Activated naive CD4-positive, alpha-beta T cell treated with Interleukin-2 at 50 U/mL for 16 hours (primary cell): ENCODE measurements at places on chromosomes 4 and X.

DNA sequence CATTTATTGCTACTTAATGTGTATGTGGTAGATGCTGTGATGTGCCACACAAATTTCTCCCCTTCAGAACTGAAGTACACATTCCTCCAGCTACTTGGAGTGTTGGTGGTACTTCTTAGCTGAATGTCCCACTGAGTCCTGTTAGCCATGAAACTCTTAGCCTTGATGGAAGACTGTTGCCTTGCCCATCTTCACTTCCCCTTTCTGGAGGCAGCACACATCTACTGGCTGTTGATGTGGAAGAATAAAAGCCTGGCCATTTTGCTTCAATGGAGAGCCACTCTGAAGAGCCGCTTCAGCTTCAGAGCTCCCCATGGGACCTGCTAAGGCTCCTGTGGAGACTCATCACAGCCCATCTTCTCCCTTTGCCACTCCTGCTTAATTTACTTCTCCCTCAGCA, 157.7 kb upstream of the PITX2 start:
- DNase-seq = no peak

GRCh38 chrX:15098505-15098904, 171.4 kb downstream of the ASB9 start:
- no peak for DNase-seq

GRCh38 chrX:8037593-8038348, 110.6 kb upstream of the PNPLA4 start:
- no peak for DNase-seq

- DNase-seq = no peak
Measured at GRCh38 chr4:73704314-73705055, 35.9 kb upstream of the CXCL8 start.

- DNase-seq = no peak
Measured at GRCh38 chr4:69591364-69591763, 48.1 kb downstream of the UGT2A2 start.

DNA sequence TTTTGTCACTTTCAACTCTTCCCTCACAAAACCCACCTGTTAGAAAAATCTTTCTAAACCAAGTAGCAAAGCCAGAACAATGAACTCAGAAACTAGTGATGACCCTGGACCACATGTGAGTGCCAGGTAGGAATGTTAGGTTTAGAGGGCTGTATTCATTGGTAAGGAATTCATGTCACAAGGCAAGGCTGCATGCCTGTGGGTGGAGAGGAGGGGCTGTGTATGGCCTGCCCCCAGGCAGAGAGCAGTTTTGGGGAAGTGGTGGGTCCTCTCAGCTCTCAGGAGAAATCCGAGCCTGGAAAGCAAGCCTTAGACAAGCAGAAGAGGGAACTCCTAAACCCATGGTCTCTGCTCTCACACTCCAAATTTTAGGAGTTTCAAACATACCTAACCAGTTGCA, 2.4 kb downstream of the RNF175 start:
- no peak for DNase-seq

GRCh38 chr4:145795521-145795920, 115.6 kb downstream of the C4orf51 start:
- no peak for DNase-seq

DNA sequence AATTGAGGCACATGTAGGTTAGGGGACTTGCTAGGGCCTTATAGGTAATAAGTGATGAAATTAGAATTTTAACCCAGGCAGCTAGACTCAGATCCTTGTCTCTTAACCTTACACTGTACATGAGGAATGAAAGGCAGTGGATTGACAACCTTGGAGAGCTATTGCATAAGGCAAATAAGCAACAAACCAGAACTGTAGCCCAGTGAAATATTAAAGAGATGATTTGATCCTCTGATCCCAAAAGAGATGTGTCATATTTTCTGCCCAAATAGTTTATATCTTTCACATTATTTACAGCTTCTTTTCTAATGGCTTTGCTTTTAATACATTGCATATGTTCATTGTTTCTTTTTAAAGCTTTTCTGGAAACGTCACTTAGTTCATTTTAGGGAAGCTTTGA, 252.6 kb downstream of the ANK2 start:
- no peak for DNase-seq

DNA sequence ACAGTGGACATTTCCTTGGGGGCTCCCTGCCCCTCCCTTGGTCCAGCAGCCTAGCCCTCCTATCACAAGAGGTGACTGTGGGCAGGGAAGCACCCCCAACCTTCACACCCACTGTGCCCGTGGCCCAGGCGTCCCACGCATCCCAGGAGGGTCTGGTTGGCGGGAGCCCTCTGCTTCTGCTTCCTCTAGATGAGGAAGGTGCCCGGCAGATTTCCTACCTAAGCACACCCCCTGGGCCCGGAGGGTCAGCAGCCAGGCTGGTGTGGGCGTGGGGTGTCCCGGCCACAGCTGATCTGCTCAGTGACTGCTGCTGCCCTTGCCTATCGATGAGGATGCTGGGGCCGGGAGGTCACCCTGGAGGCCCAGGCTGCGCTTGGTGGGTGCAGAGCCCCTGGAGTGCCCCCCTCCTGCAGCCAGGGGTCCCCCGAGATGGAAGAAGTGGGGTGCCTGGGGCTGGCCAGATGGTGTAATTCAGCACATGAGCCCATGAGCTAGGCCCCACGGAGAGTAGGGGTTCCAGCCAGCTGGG, 12.2 kb downstream of the SH3BP2 start:
- no peak for DNase-seq

- DNase-seq = no peak
Measured at GRCh38 chr4:77167866-77168265, 10.9 kb downstream of the CCNG2 start.

- no peak for DNase-seq
Measured at GRCh38 chr4:86529436-86529835, 64.7 kb upstream of the PTPN13 start.
